GM23248 (cell line): ENCODE measurements at places on chromosomes 5 and 9.
A peak's percentile ranks its signal among the peaks of the same experiment; 100 is the strongest.

- DNase-seq: peak; percentile 78
Measured at GRCh38 chr5:179166886-179167841, 107.0 kb downstream of the ZNF354C start.

DNA sequence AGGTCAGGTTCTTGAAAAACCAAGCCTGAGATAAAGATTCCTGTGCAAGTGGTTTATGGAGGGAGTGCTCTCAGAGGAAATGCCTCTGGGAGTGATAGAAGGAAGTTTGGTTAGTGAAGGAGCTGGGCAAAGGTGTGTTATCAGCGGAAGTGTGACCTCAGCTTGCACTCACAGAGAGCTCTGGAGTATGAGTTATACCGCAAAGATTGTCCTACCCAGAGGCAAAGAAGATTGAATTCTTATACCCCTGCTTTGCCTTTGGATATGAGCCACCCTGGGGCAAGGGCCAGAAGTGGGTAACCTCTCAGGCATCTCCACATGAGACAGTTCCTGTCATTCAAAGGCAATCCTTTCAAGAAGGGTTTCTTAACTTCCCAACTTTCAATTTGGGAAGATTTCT, 145.6 kb downstream of the MUSK start:
- DNase-seq: no peak

GRCh38 chr5:96035796-96036195, 74.1 kb upstream of the ELL2 start:
- DNase-seq: no peak

DNA sequence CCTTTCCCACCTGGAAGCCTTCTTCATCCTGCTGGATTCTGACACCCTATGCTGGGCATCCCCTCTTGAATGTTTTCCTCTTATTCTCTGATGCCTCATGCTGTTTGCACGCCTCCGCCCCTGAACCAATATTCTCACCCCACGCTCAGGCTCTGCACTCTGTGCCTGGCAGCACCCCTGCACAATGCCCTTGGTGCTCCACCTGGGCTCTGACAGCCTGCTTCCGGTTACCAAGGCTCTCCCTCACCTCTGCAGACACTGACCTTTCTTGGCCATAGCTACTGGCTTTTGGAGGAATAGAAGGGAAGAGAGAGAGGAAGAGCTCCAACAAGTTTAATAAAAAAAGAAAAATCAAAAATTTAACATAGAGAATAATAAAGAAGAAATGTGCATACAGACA, 108.7 kb upstream of the SHB start:
- DNase-seq: no peak

- DNase-seq: peak; percentile 44
Measured at GRCh38 chr9:1429297-1429696, 379.1 kb downstream of the DMRT2 start.

GRCh38 chr9:112242147-112242804, 67.2 kb upstream of the SUSD1 start:
- no peak for DNase-seq

DNA sequence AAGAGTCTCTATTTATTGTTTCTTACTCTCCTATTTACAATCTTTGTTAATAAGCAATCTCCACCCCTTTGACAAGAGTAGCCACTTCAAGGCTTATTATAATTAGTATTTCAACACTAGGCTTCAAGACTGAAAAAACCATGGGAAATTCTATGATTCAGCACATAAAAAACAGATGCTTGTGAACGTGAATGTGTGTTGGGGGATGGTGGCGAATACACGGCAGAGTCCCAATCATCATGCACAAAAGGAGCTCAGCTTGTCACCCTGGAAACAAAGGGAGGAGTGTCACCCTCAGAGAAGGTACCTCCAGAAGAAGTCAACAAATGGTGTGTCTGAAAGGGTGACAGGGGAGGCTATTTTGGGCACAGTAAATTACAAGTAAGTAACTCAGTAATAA, 157.2 kb upstream of the RETREG1 start:
- DNase-seq: peak; percentile 84

DNA sequence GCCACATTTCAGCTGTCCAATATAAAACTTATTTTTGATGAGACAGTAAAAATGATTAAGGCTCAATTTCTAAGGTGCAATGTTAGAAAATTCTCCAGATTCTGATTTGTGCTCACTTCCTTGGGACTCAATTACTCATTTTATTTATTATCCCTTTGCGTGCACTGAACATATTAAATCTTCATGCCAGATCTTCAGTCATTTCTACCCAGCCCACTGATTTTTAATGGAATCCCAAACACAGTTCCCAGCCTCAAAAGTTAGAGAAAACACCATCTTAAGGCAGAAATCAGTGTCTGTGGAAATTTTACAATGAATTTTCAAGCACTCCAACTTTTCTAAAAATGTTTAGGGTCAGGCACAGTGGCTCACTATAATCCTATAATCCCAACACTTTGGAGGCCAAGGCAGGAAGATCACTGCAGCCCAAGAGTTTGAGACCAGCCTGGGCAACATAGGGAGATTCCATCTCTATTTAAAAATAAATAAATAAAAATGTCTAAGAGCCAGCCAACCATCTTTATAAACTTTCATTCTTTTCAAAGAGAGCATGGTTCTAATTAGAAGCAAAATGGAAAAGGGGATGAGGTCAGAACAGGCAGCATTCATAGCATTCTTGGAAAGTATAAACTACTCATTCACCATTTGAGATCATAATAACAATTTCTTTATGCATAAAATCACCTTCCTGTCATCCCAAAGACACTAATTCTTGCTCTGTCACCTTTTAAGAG, 53.7 kb downstream of the TLE1 start:
- peak; percentile 78 for DNase-seq
